NCI-H1694 (cell line): ENCODE measurements at places on chromosomes 7 and 10.

DNA sequence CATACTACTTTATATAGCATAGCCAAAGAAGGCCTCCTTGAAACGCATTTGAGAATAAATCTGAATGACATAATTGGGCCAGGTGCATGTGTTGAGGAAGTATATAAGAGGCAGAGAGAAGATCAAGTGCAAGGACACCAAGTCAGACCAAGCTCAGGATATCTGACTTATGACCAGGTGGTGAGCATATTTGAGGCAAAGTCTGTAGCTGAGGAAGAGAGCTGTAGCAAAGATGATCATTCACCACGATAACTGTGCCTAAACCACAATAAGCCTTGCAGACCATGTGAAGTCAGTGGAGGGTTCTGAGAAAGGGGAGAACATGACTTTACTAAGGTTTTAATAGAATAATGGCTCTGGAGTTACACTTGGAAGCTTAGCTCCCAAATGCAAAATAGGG is 292.3 kb downstream of the SORCS1 start:
- DNase-seq, result no peak

DNA sequence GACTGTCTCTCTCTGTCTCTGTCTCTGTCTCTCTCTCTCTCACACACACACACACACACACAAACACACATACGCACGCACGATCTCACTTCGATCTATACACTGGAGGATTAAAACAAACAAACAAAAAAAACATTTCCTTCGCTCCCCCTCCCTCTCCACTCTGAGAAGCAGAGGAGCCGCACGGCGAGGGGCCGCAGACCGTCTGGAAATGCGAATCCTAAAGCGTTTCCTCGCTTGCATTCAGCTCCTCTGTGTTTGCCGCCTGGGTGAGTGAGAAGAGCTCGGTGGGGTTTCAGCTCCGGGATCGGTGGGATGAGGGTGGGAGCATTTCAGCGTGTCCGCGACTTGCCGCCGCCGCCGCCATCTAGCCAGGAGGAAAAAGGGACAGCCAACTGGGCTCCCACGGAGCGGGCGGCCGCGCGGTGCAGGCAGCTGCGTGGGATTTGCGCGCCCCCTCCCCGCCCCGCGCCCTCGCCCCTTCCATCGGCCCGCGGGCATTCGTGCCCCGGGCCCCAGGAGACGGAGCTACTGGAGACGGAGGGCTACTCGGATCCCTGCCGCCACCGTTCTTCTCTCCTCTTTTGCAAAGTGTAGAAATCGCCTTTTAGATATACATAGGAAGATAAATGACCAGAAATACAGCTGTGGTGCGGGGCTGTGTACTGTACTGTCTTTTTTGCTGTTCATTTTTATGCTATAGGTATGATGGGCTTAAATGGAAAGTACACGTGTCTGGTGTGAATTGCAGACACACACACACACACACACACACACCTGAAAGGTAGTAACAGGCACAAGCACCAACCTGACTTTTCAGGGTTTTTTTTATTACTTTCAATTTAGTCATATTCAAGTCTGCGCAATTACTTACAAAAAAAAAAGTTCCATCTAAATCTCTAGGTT is 581 bp downstream of the PTPRZ1 start:
- DNase-seq, result peak; percentile 22

GRCh38 chr10:12589291-12589690 is 239.9 kb downstream of the CAMK1D start:
- no peak for DNase-seq

- no peak for DNase-seq
Observed at GRCh38 chr10:103548581-103549348, 55.3 kb downstream of the NEURL1 start.

- DNase-seq, result no peak
Observed at GRCh38 chr10:124745673-124746072, 1.5 kb upstream of the FAM53B start.

- no peak for DNase-seq
Observed at GRCh38 chr7:72153132-72153512, 259.0 kb downstream of the CALN1 start.

GRCh38 chr7:148192491-148192890 is 398.1 kb upstream of the C7orf33 start:
- no peak for DNase-seq

DNA sequence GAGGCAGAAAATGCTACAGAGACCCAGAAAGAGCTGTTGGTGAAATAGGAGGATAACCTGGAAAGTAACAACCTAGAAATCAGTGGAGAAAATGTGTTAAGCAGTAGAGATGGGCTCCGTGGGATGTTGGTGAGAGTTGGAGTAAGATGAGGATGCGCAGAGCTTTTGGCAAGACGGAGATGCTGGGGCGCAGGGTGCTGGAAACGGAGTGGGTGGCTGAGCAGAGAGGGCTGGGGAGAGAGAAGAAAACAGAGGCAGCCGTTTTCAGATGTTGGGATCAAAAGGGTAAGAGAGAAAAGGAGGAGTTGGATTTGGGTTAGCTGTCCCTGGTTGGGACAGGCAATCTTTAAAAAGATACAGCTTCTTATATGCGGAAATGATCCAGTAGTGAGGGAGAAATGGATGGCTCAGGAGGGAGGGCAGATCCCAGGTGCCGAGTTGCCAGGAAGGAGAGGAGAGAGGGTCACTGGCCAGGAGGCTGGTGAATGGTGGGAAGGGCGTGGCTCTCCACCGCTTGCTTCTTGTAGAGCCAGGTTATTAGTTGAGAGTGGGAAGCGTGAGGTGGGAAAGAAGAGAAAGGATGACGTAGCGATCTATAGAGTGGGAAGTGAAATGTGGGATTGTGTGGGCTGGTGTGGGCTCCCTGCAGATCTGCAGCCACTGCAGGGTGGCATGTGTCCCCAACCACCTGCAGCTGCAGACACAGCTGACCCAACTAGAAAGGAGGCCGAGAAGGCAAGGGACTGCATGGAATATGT is 182.2 kb upstream of the SVIL start:
- DNase-seq, result no peak

DNA sequence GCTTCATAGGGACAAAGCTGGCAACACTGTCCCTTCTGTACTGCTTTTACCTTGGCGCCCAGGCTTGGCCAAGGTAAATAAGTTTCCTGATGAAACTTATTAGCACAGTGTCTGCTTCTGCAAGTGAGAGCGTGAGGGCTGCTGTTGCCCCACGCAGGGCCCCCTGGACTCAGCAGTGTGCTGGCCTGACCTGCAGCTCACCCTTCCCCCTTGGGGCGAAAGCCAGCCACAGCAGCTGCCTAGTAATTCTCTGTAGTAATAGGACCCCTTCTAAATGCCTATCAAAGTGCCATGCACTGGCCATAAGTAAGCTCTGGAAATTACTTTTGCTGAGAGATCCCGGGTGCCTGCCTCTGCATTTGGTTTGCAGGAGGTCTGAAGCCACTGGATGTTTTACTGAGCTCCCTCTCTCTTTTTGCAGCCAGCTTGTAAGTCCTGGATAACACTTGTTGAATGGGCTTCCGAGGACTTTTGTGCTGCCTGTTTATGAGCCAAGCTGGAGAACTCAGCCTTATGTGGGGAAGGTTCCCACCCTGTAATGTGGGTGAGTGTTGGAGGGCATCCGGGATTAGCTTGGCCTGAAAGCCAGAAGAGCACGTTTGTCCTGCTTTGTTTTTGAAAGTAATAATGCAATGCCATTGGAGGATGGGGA is 293.9 kb downstream of the C7orf25 start:
- DNase-seq, result no peak

DNA sequence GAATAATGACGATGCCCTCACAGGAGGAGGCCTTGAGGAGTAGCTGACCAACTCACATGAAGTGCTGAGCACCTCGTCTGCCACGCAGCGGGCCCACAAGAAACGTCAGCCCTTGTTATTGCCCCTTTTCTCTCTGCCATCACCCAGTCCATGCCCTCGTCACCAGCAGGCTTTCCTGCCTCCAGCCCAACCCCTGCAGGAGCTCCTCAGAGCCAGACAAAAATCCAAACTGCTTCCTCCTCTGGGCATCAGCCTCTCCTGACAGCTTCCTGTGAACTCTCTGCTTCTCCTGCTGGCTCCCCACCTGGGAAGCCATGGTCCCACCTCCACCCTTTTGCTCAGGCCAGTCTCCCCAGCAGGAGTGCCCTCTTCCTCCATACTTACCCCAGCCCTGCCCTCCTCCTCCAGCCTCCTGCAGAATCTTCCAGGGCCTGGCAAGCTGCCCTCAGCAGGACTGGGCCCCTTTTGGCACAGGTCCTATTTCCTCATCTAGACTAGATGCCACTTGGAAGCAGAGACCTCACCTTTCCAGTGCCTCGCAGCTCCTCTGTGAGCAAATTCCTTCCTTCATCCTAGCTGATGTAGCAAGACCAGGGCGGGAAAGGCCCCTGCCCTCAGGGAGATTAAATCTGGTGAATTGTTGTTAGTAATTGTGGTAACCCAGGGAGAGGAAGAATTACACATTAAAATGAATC is 115.1 kb downstream of the C10orf105 start:
- no peak for DNase-seq

DNA sequence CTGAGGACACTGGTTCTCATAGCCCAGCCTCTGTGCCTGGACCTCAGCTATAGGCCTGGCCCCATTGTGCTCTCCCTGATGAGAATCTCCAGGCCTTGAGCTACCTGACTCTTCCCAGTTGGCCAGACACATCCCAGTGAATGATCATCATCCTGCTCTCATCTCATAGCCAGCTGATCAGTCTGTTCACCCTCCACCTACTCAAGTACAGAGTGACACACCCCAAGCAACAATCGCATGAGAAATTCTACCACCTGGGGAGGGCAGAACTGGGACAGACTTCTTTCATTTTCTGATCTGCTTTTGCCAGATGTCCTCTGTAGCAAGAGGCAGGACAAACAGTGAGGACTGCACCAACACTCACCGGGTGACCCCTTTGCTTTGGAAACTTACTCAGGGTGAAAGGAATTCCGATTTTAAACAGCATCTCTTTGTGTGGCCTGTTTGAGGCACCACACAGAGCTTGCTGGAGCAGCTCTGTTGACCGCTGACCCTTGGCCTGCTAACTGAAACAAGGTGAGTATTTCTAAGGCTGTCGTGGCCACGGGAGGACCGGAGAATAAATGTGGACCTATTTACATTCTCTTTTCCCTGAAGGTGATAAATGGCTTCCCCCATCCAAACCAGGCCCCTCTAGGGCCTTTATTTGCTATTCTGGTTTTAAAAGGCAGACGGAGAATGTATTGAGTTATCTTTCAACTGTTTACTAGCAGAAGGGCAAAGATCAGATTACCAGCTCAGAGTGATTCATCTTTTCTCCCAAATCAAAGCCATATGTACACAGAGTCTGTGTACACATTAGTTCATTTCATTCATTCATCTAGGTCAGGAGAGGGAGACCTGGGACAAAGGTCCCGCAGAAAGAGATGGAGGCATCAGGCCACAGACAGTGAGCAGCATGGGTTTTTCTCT is 181.4 kb upstream of the TNS3 start:
- DNase-seq, result peak; percentile 68

DNA sequence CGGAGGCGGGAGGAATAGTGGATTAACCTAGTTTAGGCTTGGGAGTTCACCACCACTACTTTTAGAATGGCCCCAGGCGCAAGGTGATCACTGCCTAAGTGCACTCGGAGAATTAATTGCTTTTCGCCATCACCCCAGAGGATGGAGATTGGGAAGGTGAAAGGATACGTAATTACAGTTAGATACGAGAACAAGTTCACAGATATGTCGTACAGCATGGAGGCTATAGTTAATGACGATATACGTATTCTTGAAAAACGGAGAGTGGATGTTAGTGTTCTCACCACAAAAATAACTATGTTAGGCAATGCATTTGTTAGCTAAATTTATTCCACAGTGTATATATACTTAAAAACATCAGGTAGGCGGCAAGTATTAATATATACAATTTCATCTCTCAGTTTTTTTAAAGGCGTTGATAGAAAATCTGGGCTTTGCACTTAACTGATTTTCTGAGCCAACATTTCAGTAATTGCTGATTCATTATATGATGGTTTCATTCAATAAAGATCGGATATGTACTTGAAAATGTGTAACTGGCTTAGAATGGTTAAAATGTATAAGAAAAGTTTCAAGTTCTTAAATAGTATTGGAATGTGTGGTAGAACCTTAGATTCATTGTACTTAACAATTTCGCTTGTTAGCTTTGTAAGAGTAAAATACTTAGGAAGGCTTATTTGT is 683 bp downstream of the CDC123 start:
- no peak for DNase-seq

DNA sequence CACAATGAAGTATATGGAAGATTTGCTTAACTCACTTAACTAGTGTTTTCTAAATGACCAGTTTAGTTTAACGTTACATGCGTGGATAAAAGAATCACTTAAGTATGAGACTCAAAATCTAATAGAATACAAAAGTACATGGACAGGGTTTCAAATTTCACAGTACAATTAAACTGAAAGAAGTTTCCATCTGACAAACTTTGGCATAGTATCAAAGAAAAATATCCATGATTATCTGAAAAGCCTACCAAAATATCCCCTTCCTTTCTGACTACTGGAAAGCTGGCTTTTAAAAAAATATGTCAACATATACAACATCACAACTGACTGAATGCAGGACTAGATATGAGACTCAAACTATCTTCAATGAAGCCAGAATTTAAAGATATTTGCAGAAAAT is 164.8 kb downstream of the ZNF438 start:
- DNase-seq, result no peak

- no peak for DNase-seq
Observed at GRCh38 chr10:19815731-19816410, 361 bp upstream of the PLXDC2 start.

GRCh38 chr10:71750124-71750841 is 23.0 kb downstream of the VSIR start:
- no peak for DNase-seq

DNA sequence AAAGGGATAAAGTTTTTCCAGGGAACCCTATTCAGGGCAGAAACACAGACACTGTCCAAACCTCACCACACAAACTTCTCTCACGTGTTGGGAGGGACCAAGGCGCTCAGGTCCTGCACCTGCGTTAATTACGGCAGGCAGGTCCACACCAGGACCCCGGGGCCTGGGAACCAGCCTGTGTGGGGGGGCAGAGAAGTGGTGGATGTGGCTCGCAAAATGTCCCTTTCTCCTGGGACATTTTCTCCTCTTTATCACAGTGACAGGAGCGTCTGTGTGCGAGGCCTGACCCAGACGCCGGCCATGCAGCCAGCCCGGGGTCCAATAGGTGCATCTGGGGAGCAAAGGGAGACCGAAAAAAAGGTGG is 73.4 kb upstream of the ZNF722 start:
- DNase-seq, result no peak
